Stomach (tissue), 19 donors: ENCODE measurements at places on chromosomes 12 and 14. TPM values are rescaled to one million over a fixed set of nuclear protein-coding genes. Genes with fewer than 3 reads are reported as not detected.

DNA sequence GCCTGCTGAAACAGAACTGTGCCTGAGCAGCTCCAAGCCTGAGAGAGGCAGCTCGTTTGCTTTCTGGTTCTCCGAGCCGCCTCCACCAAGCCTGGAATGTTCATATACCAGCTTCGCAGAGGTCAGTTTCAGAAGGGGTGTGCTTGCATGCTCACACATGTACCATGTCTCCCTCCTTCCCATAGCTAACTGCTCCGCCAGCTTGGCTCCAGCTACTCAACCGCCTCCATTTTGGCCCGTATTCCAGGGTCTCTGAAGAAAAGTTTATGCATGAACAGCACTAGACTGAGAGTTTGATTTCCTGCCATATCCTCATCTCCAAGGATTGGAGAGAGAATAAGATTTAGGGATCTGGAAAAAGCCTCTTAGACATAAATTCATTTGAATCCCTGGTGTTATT lies 103.7 kb downstream of the SMOC1 start:
- no peaks in the 10 kb centered on the region for H3K36me3 ChIP-seq
- no peaks in the 10 kb centered on the region for H3K27me3 ChIP-seq
- no peak overlapping the region for H3K27ac ChIP-seq
- DNase-seq: no peak

GRCh38 chr14:87601036-87601435 lies 391.9 kb downstream of the GALC start:
- H3K4me1 ChIP-seq: no peaks in the 10 kb centered on the region
- no peak overlapping the region for H3K4me3 ChIP-seq
- peak; percentile 48 for DNase-seq
- no peak overlapping the region for H3K27ac ChIP-seq

- H3K27ac ChIP-seq: no peak overlapping the region
- DNase-seq: no peak
- no peaks in the 10 kb centered on the region for H3K36me3 ChIP-seq
- no peak overlapping the region for H3K4me3 ChIP-seq
- peaks cover 20% of the 10 kb centered on the region for H3K27me3 ChIP-seq
These were observed 26.5 kb upstream of the RIC8B start for GRCh38 chr12:106747973-106748436.

- H3K27ac ChIP-seq: no peak overlapping the region
- H3K4me3 ChIP-seq: no peak overlapping the region
- no peak for DNase-seq
- H3K36me3 ChIP-seq: no peaks in the 10 kb centered on the region
- no peaks in the 10 kb centered on the region for H3K4me1 ChIP-seq
- peaks cover 10% of the 10 kb centered on the region for H3K27me3 ChIP-seq
These were observed 97.3 kb upstream of the FZD10 start for GRCh38 chr12:130064999-130065398.

- no peak overlapping the region for H3K4me3 ChIP-seq
- peaks cover 4% of the 10 kb centered on the region for H3K4me1 ChIP-seq
- no peaks in the 10 kb centered on the region for H3K27me3 ChIP-seq
- no peak overlapping the region for H3K27ac ChIP-seq
- H3K36me3 ChIP-seq: no peaks in the 10 kb centered on the region
- DNase-seq: peak; percentile 49
These were observed 82.3 kb downstream of the PLEKHG3 start for GRCh38 chr14:64786296-64787149.

DNA sequence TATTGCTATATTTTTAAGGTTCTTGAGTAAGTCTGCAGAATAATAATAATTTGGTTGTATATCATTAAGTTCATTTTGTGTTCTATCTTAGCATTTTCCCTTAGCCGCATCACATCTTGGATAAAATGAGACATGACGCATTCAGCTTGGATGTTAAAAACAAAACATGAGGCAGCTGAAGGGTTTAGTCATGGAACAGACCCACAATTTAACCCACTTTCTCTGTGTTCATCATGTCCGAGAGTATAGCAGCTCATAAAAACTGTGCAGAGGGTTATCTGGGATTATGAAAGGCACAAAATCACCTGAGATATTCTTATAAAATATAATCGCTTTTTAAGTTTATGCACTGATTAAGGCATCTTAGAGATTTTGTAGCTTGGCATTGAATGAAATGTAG lies 219.3 kb downstream of the TRHDE start:
- H3K27ac ChIP-seq: no peak overlapping the region
- no peaks in the 10 kb centered on the region for H3K36me3 ChIP-seq
- H3K4me1 ChIP-seq: no peaks in the 10 kb centered on the region
- DNase-seq: no peak

- H3K36me3 ChIP-seq: no peaks in the 10 kb centered on the region
- H3K27ac ChIP-seq: no peak overlapping the region
- no peak overlapping the region for H3K4me3 ChIP-seq
These were observed 27.8 kb upstream of the GLIPR1 start for GRCh38 chr12:75452675-75453330.

- no peak for DNase-seq
- no peaks in the 10 kb centered on the region for H3K36me3 ChIP-seq
- H3K4me3 ChIP-seq: no peak overlapping the region
- no peak overlapping the region for H3K27ac ChIP-seq
- H3K4me1 ChIP-seq: no peaks in the 10 kb centered on the region
These were observed 7.4 kb downstream of the CLEC14A start for GRCh38 chr14:38248321-38249028.

DNA sequence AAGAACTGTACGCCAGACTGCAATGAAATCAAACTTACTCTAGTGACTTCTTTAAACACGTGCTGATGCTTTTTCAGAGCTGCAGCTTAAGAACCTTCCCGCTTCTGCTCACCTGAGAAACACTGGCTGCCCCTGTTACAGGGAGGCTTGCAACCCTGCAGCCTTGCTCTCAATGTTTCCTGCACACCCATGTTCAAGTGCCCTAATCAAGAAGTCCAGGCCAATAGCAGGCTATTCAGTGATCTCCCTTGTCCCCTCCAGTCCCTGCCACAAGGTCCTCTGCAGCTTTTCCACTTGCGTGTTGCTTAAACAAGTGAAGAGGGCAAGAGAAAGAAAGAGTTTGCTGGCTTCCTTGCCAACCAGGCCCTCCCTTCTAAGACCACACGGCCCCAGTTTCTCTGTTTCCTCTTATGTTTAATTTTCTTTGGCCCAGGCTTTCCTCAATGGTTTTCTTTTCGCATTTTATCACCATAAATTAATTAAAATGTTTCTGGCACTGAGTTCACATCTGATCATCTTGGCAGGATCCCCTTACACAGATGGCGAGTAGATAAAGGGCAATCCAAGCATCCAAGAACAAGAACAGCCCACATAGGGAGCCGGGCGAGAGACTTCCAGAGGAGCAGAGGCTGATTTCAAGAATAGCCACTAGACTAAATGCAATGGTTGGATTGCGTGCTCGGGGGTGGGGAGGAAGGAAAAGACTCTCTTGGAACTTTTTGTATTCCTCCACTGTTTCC lies 82.3 kb upstream of the CDKN3 start:
- H3K36me3 ChIP-seq: no peaks in the 10 kb centered on the region
- no peak overlapping the region for H3K27ac ChIP-seq
- no peaks in the 10 kb centered on the region for H3K4me1 ChIP-seq
- no peaks in the 10 kb centered on the region for H3K27me3 ChIP-seq
- H3K4me3 ChIP-seq: no peak overlapping the region

DNA sequence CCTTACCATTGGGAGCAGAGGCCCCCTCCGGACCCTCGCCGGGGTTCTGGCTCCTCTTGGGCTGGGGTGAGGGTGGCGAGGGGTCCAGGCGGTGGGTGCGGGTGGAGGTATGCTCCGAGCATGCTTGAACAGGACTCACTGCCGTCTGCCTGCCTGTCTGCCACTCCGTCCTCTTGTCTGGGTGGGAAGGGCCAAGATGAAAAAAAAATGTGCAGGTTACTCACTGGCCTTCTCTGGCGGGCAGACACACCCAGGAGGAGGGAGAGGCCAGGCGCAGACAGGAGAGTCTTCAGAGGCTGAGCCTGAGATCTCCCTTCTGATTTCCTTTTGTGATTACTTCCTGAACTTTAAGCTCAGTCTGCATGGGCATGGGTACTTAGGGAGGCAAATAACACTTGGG lies 76.1 kb downstream of the STON2 start:
- peak overlapping the region; percentile 47 for H3K27ac ChIP-seq
- peak overlapping the region; percentile 23 for H3K4me3 ChIP-seq
- H3K27me3 ChIP-seq: no peaks in the 10 kb centered on the region

DNA sequence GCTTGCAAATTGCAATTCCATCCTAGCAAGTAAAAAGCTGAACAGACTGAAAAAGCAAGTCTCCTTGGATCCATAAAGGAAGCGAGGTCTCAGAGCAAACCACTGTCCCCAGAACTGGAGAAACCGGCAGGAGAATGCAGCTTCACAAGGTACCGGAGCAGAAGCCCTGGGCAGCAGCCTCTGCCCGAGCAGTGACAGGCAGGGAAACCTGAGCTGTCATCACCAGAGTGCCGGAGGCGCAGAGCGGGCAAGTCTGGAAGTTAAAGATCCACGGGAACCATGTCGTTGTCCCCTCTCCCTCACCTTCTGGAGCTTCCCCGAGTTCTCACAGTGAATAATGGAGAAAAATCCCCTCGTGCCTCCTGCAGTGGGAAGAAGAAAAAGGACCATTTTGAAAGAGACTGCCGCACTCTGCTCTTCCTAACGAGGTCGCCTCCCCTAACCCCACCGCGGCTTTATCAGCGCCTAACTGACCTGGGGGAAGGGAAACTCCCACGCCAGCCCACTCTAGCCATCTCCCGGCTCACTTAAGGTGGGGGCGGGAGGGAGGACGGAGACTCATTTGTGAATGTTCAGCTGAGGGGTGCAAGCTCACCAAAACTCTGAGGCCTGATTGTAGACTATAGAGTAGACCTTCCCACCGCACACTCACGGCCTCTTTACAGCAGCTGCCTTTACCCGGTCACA lies 27.8 kb downstream of the FBXL14 start:
- H3K36me3 ChIP-seq: peaks cover 3% of the 10 kb centered on the region
- no peak overlapping the region for H3K4me3 ChIP-seq
- H3K27me3 ChIP-seq: no peaks in the 10 kb centered on the region
- H3K27ac ChIP-seq: no peak overlapping the region

- no peaks in the 10 kb centered on the region for H3K36me3 ChIP-seq
- DNase-seq: no peak
- no peak overlapping the region for H3K27ac ChIP-seq
- H3K4me1 ChIP-seq: peaks cover 31% of the 10 kb centered on the region
- H3K4me3 ChIP-seq: no peak overlapping the region
These were observed 5.8 kb downstream of the ASPG start for GRCh38 chr14:104091061-104091926.

- H3K4me1 ChIP-seq: peaks cover 50% of the 10 kb centered on the region
- DNase-seq: no peak
- H3K4me3 ChIP-seq: peak overlapping the region; percentile 14
- H3K27me3 ChIP-seq: no peaks in the 10 kb centered on the region
These were observed 3.6 kb downstream of the STAT6 start for GRCh38 chr12:57107456-57108155.

DNA sequence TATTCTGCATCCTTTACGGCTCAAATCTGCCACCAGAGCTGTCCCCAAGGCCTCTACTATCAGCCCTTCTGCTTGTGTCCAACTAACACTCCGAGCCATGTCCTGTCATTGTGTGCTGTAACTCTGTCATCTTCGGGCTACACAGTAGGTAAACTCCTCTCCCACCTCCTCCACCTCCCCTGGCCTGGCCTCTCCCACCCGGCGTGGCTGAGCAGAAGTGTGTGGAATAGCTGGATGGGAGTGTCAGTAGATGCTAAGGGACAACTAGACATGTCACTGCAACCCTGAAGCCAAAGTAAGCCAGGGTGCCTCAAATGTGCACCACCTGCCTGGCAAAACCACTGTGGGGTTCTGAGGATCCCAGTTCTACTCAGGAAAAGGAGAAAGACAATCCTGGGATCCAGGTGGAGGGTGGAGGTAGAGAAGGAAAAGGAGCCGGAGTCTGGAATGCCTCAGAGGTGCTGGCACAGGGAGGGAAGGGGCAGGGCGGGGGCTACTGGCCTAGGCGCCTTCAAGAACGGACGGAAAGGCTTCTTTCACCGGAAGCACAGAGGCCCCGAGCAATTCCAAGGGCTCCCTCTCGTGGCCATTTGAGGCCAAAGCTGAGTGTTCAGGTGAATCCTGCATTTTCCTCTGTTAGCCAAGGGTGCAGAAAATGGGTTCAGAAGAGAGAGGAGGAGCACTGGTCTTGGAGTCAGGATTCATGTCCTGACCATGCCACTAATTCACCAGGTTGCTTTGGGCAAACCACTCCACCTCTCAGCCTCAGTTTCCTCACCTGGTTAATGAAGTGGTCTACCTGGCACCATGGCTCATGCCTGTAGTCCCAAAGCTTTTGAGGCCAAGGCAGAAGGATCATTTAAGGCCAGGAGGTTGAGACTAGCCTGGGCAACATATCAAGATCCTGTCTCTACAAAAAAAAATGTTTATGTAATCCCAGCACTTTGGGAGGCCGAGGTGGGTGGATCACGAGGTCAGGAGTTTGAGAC lies 20.5 kb upstream of the FAM181A start:
- peak; percentile 82 for DNase-seq
- H3K27ac ChIP-seq: no peak overlapping the region
- no peaks in the 10 kb centered on the region for H3K4me1 ChIP-seq
- H3K27me3 ChIP-seq: no peaks in the 10 kb centered on the region
- no peak overlapping the region for H3K4me3 ChIP-seq
- no peaks in the 10 kb centered on the region for H3K36me3 ChIP-seq

DNA sequence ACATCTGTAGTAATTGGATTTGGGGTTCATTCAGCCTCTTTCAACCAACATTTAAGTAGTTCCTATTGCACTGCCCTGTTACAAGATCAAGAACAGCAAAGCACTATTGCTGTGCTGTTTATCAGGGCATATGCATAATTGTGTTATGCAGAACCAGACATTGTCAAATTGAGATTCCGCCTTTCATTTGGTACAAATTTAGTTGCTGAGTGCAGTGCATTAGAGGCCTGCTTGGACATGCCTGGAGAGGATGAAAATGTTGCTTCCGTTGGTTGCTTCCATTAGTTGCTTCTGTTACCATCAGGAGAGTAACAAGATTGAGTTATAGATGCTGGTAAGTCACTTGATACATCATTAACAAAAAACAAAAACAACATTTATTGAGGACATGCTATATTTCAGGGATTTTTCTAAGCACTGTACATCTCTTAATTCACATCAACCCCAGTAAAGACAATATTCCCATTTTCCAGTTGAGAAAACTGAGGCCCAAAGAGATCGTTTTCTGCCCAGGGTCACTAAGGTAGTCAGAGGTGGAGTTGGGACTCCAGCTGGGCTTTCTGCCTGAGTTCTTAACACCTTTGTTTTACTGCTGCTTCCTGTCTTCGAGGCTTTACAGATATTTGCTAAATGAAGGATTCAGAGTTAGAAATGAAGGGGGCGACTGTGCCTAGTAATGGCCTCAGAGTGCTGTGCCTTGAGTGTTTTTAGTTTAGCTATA lies 79.3 kb downstream of the PPP2R5C start:
- DNase-seq: no peak
- no peaks in the 10 kb centered on the region for H3K36me3 ChIP-seq
- peaks cover 33% of the 10 kb centered on the region for H3K4me1 ChIP-seq
- H3K27ac ChIP-seq: peak overlapping the region; percentile 33
- no peak overlapping the region for H3K4me3 ChIP-seq

GRCh38 chr12:836952-837351 lies 84.6 kb downstream of the WNK1 start:
- peaks cover 39% of the 10 kb centered on the region for H3K36me3 ChIP-seq
- H3K27ac ChIP-seq: no peak overlapping the region
- DNase-seq: no peak
- no peaks in the 10 kb centered on the region for H3K27me3 ChIP-seq

Gene ARPC3
- 355 TPM for polyA plus RNA-seq

Gene MANSC4
- not detected for polyA plus RNA-seq

Gene ARMH4
- polyA plus RNA-seq: 0.50 TPM

Gene PRH2
- not detected for polyA plus RNA-seq

Gene KRT84
- not detected for polyA plus RNA-seq

Gene AQP2
- polyA plus RNA-seq: not detected

Gene DEPDC4
- polyA plus RNA-seq: not detected

Gene EIF2S3B
- 1.7 TPM for polyA plus RNA-seq

Gene TAMALIN
- 16.3 TPM for polyA plus RNA-seq

Gene TMEM52B
- polyA plus RNA-seq: 0.31 TPM

Gene INHBC
- polyA plus RNA-seq: not detected

Gene TOMM20L
- polyA plus RNA-seq: not detected

Gene SLC6A13
- not detected for polyA plus RNA-seq

Gene SLCO1B1
- polyA plus RNA-seq: not detected
